ENCODE measurements at places on chromosomes 11 and 22.

DNA sequence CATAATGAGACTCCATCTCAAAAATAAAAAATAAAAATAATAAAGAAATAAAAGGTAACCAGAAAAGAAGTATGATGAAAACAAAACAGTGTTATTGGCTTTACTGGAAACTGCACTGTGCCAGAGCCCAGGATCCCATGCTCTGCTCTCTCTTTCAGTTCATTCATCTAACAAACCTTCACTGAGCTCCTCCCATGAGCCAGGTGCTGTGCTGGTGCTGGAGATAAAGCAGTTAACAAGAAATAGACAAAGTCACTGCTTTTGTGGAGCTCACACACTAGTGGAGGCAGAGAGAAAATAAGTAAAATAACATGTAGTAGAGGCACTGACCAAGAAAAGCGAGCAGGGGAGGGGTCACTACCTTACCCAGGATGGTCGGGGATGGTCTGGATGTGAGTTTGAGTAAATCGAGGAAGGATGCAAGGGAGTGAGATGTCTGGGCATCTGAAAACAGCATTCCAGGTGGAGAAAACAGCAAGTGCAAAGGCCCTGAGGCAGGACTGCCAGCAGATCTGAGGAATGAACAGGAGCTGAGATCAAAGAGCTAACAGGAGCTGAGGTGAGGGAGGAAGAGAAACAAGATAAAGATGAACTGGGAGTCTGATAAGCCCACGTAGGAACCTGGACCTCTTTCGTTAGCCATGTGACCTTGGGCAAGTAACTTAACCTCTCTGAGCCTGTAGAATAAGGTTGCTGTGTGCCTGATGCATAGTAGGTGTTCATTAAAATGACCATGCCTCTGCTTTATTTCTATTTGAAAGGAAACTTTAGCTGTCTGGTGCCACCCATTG lies 31.3 kb upstream of the CD82 start:
- no peak for DNase-seq

- DNase-seq = no peak
Measured at GRCh38 chr11:12448131-12448939, 71.0 kb downstream of the PARVA start.

GRCh38 chr11:120704256-120704750 lies 192.8 kb downstream of the GRIK4 start:
- no peak for DNase-seq

GRCh38 chr22:48902001-48902869 lies 925.4 kb downstream of the BRD1 start:
- no peak for DNase-seq
